ENCODE measurements at places on chromosomes 7 and 10.

- DNase-seq: no peak
Measured at GRCh38 chr7:89028319-89028718, 232.8 kb upstream of the TEX47 start.

- no peak for DNase-seq
Measured at GRCh38 chr7:119219663-119220062, 995.2 kb downstream of the ANKRD7 start.

DNA sequence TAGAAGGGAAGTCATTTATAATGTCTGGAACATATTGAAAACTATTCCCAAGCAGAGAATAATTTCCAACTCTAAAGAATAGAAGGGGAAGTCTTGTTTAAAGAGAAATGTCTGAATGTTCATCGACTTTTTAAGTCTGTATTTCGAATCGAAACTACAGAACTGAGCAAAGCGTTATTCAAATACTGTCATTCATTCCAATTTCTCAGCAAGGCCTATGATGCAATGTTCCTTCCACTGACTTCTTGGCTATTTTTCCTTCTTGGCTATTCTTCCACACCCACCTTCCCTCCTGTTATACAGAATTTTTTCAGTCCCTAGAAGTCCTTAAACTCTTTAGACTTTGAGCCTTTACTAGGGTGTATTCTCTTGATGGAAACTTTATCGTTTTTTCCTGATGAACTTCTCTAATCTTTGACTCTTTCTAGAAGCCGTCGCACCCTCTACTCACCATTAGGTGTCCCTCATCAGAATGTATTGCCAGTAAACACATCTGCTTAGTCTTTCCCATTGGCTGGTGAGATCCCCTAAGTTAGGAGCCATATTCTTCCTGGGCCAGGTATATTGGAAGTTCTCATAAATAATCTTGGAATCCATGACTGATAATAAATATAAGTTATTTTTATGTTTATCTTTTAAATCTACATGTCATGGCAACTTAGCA lies 235.7 kb upstream of the CCDC6 start:
- no peak for DNase-seq

DNA sequence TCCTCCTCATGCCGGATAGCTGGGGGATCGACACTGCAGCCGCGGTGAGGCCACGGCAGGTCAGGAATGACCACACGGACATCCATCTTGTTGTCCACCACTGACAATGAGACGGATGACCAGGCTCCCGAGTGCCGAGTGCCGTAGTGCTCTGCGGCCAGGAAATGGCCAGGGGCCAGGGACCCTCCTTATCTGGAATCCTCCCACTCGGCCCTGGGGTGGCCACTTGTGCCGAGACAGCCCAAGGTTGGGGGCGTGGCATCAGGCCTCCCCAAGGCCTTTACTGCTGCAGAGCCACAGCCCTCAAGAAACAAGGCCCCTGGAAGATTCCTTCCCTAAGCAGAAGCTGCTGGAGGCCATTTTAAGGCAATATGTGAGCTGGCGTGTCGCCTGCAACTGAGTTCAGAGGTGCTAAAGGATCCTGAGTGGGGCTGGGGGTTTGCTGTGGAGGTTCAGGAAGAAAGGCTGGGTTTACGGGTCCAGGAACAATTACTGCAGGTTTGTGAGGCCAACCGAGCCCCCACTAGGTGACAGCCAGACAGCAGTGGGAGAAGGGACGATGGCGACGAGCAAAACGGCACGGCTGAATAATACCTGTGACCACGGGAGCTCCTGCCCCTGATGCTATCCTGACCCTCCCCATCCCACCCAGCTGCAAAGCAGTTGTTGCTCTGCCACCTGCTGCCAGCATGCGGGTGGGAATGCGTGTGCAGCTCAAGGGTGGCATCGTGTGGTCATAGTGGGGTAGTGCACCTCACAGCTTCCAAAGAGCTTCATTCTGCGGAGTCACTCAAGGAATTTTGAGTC lies 31.6 kb upstream of the LEP start:
- peak; percentile 30 for DNase-seq

DNA sequence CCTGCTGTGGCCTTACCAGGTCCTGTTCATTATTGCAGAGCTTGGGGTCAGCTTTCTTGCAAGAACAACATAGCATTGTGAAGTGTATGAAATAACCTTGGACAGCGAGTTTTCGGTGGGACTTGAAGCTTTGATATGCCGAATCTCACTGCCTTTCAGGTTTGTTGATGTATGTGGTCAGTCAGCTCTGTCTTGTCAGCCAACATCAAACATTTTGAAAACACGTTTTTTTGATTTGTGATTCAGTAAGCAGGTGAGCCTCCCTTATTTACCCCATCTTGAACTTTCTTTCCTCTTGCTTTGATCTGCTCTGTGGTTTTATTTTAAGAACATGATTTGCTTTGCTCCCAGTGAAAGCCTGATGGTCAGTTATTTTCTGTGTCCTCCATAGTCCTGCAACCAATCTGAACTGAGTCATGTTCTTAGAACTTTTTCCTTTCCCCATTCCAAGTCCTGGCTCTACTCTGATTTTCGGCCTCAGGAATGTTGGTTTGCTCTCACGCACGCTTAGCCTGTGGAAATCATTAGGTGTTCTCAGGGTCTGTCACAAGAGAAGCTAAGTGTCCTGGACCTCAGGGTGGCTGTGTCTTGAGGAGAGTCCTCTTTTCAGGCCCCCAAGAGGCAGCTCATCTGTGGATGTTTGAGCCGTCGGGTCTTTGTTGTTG lies 8.7 kb downstream of the WBP1L start:
- DNase-seq: no peak

- DNase-seq: no peak
Measured at GRCh38 chr7:3778345-3778744, 477.3 kb downstream of the SDK1 start.

- DNase-seq: no peak
Measured at GRCh38 chr10:130339911-130340310, 203.7 kb downstream of the GLRX3 start.

- DNase-seq: no peak
Measured at GRCh38 chr7:1854866-1855724, 185.0 kb downstream of the ELFN1 start.

DNA sequence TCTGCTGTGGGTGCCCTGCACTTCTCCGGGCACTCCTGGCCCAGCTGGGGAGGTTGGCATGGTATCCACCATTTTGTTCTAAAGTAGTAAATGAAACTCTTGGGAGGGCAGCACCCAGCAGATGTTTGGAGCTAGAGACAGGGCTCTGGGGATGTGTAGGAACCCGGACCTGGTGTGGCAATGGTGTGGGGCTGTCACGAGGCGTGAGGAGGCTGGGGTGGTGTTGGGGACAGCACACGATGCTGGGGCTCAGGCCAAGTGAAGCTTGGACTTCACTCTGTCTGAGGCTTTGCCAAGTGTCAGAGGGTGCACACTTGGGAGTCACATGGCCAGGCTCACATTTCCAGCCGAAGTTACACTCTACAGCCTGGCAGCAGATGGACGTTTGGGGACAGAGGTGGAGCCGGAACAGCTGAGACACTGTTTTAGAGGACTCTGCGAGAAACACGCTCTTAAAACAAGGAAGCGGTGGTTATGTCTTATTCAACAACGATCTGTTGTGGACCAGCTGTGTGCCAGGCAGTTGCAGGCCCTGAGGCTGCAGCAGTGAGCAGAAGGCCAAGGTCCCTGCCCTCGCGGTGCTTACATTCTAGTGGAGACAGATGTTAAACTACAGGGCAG lies 118.2 kb downstream of the CUX1 start:
- no peak for DNase-seq

GRCh38 chr10:111506266-111507034 lies 429.6 kb downstream of the ADRA2A start:
- no peak for DNase-seq

GRCh38 chr10:28663576-28664368 lies 13.5 kb upstream of the BAMBI start:
- DNase-seq: peak; percentile 21

DNA sequence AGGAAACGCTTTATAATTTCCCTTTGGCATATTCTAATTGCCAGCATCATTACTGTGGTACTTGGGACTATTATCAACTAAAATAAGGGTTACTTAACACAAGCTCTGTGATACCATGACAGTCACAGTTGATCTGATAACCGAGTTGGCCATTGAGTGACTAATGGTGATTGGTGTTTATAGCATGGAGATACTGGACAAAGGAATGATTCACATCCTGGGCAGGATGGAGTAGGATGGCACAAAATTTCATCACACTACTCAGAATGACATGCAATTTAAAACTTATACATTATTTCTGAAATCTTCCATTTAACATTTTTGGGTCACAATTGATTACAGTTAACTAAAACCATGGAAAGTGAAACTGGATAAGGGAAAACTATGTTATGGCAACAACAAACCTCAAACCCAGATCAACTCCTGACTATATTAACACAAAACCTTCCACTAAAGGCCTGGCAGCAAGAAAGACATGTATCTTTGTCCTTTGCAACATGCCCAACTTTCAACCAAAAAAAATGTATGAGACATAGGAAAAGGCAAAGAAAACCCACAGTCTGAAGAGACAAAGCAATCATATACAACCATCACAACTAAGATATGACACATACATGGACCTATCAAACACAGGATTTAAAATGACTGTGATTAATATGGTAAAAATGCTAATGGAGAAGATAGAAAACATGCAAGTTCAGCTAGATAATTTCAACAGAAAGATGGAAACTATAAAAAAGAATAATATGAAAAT lies 208.5 kb upstream of the NRP1 start:
- DNase-seq: no peak

- no peak for DNase-seq
Measured at GRCh38 chr10:93514521-93514920, 18.1 kb downstream of the CEP55 start.

GRCh38 chr10:50604809-50605208 lies 18.9 kb downstream of the SGMS1 start:
- DNase-seq: no peak

DNA sequence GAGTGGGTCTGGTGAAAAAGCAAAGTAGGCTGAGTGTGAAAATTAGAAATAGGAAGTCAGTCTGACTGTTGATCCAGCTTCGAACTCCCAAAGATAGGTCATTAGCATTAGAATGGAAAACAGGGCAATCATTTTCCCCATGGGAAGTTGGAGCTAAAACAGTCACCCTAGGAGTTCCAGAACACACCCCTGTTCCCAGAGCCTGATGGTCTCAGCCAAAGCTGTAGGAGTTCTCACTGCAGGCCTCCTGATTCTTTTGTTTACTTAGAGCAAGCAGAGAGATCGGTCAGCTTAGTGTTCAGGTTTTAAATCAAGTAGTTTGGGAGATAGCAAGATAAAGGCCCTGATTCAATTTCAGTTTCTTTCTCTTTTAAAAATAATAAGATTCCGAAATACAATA lies 28.8 kb upstream of the JCAD start:
- no peak for DNase-seq

GRCh38 chr7:130381468-130382312 lies 1.4 kb downstream of the CPA1 start:
- DNase-seq: no peak

GRCh38 chr10:97923057-97923456 lies 73.4 kb downstream of the GOLGA7B start:
- DNase-seq: no peak

GRCh38 chr10:11884706-11885423 lies 61.7 kb downstream of the PROSER2 start:
- no peak for DNase-seq

DNA sequence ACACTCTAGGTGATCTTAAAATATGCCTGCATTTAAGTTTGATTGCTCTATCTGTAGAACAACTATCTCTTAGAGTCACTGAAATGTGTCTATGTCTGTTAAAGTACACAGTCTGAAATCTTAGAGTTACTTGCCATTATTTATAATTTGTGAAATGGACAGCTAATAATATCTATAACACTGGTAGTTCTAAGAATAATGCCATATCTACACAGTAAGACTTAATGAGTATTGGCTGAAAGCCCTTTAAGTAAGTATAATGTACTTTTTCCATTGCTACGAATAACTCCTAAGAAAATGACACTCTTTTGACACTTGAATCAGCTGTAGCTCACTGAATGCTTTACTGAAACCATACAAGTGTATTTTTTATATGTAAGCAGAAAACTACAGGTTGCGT lies 567.4 kb upstream of the PCDH15 start:
- no peak for DNase-seq

Data from activated T-helper 1 cell treated with anti-CD3 and anti-CD28 coated beads, Interleukin-2, amount 50 U/mL, for 16 hours (primary cell).